ENCODE measurements at places on chromosomes 4 and X.

DNA sequence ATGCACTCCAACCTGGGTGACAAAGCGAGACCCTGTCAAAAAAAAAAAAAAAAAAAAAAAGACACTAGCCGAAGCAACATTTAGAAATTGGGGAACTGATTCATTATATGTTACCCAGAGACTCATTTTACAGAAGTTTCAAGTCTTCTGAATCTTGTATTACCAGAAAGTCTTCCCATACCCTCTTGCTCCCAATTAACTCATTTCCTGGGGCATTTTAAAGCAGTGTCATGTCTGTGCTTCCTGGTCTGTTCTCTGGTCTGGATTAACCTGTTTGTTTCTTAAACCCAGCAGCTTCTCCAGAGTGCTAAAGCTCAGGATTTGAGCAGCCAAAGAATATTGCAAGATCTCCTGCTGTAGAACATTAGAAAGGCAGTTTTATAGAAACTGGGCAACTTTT lies 43.7 kb downstream of the FRMPD3 start:
- H3K4me1 ChIP-seq: no peaks in the 10 kb centered on the region
- no peak overlapping the region for H3K4me3 ChIP-seq
- DNase-seq: no peak
- no peaks in the 10 kb centered on the region for H3K27me3 ChIP-seq
- no peak overlapping the region for H3K27ac ChIP-seq

DNA sequence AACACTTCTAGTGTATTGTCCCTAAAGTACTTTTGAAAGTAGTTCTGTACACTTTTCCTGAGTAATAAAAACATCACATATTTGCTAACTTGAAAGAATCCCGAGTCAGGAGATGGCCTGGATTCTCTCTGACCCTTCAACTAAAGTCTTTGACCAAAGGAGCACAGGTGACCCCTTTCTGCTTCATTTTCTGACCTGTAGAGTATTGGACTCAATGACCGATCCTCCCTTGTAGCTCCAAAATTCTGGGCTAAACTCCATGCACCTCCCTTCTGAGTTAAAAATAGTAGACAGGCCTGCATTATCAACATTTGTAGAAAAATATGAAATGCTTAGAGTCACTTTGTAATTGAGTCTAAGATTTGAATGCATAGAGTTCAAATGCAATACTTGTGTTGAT lies 4.0 kb upstream of the TAPT1 start:
- H3K36me3 ChIP-seq: no peaks in the 10 kb centered on the region
- no peaks in the 10 kb centered on the region for H3K27me3 ChIP-seq
- H3K27ac ChIP-seq: peak overlapping the region; percentile 42
- H3K4me1 ChIP-seq: peaks cover 43% of the 10 kb centered on the region
- no peak for DNase-seq

GRCh38 chr4:52952540-52952939 lies 90.4 kb downstream of the RASL11B start:
- no peak for DNase-seq
- no peaks in the 10 kb centered on the region for H3K4me1 ChIP-seq
- no peaks in the 10 kb centered on the region for H3K36me3 ChIP-seq
- H3K27ac ChIP-seq: no peak overlapping the region

DNA sequence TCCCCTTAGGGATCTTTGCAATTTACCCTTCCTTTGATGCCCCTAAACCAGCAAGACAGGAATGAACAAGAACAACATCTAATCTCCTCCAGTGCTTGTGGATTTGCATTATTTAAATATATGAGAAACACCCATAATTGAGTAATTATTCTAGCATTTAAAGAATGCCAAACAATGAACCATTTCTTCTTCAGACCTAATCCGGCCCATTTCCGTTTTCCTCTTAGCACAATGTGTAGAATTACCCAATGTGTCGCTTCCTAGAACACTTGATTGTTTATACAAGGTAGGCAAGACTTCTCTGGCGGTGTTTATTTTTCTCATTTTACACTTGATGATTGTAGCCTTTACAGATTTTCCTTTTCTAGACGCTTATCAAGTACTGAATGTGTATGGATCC lies 43.5 kb downstream of the CLDN34 start:
- no peak overlapping the region for H3K27ac ChIP-seq
- H3K36me3 ChIP-seq: no peaks in the 10 kb centered on the region
- H3K4me3 ChIP-seq: no peak overlapping the region
- peaks cover 10% of the 10 kb centered on the region for H3K4me1 ChIP-seq
- no peaks in the 10 kb centered on the region for H3K27me3 ChIP-seq
- no peak for DNase-seq

- no peak overlapping the region for H3K27ac ChIP-seq
- no peaks in the 10 kb centered on the region for H3K36me3 ChIP-seq
- no peak overlapping the region for H3K4me3 ChIP-seq
- H3K4me1 ChIP-seq: no peaks in the 10 kb centered on the region
These were observed 188.6 kb downstream of the COMMD8 start for GRCh38 chr4:47274901-47275300.

DNA sequence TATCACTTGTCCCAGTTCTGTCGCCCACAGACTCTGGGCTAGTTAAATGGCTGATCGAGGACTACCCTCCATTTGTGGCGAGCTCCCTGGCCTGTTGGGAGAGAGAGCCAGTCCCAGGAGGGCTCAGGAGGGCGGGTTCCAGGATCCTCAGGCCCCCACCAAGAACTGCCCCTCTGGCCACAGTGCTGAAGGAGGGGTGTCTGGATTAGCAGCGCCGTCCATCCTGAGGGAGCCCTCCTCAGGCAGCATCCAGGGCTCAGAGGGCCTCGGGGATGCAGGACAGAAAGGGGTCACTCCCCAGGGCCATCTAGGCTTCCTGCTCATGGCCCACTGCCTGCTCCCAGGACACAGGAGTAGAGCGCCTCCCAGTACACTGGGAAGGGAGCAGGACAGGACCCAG lies 6.1 kb downstream of the PNMA5 start:
- H3K27ac ChIP-seq: no peak overlapping the region
- H3K27me3 ChIP-seq: no peaks in the 10 kb centered on the region
- no peaks in the 10 kb centered on the region for H3K4me1 ChIP-seq
- H3K36me3 ChIP-seq: no peaks in the 10 kb centered on the region
- H3K4me3 ChIP-seq: no peak overlapping the region
- no peak for DNase-seq

- H3K4me1 ChIP-seq: peaks cover 10% of the 10 kb centered on the region
- no peaks in the 10 kb centered on the region for H3K36me3 ChIP-seq
- no peak overlapping the region for H3K4me3 ChIP-seq
- DNase-seq: no peak
These were observed 109.9 kb upstream of the SORBS2 start for GRCh38 chr4:185921583-185922555.

GRCh38 chr4:37591349-37591748 lies 94.8 kb downstream of the RELL1 start:
- no peak overlapping the region for H3K27ac ChIP-seq
- no peaks in the 10 kb centered on the region for H3K4me1 ChIP-seq
- H3K4me3 ChIP-seq: no peak overlapping the region
- DNase-seq: no peak
- H3K36me3 ChIP-seq: no peaks in the 10 kb centered on the region

DNA sequence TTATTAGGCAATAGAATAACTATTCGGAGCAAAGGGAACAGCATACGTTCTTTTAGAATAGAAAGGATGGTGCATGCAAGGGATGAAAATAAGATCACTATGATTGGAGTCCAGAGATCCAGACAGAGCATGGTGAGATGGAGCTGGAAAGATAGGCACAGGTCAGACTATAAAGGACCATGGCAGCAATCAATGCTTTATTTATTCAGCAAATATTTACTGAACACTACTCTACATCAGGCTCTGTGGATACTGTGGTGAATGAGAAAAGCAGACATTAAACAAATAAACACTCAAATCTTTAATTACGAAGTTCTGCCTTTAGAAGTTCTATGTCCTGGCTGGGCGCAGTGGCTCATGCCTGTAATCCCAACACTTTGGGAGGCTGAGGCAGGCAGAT lies 44.7 kb upstream of the ACSL4 start:
- no peaks in the 10 kb centered on the region for H3K4me1 ChIP-seq
- no peak for DNase-seq
- H3K36me3 ChIP-seq: no peaks in the 10 kb centered on the region
- no peaks in the 10 kb centered on the region for H3K27me3 ChIP-seq
- H3K4me3 ChIP-seq: no peak overlapping the region
- no peak overlapping the region for H3K27ac ChIP-seq
